NCI-H2171 (cell line): ENCODE measurements at places on chromosomes 5 and 9.

GRCh38 chr9:109497226-109498153, 617 bp downstream of the PTPN3 start:
- peak; percentile 54 for DNase-seq

DNA sequence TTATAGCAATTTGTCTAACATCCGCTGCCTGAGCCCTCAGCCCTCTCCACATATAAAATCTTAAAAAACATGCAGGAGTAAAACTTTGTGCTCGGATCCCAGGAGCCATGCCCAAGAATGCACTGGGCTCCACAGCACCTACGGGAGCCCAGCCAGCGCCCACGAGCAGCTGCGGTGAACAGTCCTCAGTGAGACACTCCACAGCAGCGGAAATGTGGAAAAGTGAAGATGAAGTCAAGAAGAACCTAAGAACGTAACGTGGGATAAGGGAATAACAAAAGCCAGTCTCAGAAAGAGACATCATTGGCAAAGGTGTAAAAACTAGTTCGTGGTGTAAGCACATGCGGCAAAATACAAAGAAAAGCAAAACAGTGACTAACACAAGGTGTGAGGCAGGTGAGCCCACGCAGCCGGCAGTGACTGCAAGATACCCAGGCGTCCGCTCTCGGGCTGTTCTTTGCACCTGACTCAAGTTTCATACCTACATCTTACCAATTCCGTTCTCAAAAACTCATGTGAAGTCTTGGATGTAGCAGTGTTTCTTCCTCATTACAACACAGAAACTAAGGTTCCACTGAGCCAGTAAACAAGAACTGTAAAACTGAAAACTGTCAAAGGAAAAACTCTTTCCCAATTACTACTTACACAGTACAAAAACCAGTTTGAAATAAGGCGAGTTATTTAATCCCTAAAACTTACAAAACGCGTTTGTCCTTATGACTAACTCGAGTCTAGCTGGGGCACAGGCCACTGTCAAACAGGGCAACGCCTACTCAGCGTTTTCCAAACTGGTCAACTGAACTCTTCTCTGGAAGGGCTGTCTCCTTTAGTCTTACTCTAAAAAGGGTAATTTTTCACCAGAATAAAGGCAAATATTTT, 1.7 kb downstream of the CAMSAP1 start:
- no peak for DNase-seq

- no peak for DNase-seq
Observed at GRCh38 chr9:133762488-133763271, 24.5 kb upstream of the SARDH start.

DNA sequence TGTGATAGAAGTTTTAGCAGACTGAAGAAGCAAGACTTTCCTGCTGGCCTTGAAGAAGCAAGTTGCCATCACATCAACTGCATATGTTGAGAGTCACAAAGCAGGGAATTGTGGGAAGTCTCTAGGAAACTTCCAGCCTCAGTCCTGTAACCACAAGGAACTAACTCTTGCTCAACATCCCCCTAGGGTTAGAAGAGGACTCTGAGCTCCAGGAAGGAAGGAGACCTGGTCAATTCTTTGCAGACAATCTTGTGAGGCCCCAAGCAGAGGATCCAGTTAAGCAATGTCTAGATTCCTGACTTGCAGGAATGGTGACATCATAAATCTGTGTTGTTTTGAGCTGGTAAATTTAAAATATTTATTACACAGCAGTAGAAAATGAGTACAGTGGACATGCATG, 18.6 kb upstream of the ZNF366 start:
- no peak for DNase-seq

DNA sequence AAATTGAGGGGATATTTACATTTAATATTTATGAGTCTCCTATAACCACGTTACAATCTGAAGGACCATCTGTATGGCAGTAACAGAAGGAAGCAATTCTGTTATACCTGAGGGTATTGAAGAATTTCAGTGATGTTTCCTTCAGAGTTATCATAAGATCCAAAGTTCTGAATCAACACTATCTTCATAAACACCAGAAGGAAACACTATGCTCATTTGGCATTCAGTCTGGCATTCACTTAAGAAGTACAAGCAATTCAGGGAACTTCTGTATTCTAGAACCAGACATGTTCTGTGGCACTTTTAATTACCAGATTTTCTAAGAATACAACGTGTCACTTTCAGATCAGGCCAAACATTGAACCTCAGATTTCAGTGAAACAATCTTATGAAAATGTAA, 9.6 kb downstream of the DAB2 start:
- no peak for DNase-seq
